AG04450 (cell line): ENCODE measurements at places on chromosomes 16 and 17.

- no peak for DNase-seq
These were observed 15.7 kb downstream of the IL34 start for GRCh38 chr16:70661918-70662641.

DNA sequence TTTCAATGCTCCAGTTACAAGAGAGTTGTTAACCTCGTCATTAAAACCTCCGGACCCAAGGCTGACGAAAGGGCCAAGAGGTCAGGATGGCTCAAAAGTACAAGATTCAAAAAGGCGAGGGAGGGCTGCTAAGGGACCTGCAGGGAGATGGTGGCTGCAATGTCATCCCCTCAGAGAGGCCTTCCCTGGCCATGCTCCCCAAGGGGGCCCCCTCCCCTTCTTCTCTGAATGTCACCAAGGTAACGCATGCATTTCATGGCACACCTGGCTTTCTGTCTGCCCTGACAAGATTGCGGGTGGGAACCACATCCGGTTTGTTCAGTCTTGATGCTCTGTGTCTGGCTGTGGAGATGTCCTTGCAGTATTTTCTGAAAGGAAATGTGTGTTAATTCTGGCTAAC, 89.9 kb downstream of the C16orf78 start:
- DNase-seq: no peak

- DNase-seq: no peak
These were observed 23.1 kb downstream of the LITAFD start for GRCh38 chr16:8905168-8905762.

- DNase-seq: no peak
These were observed 1.0 kb downstream of the SLC47A1 start for GRCh38 chr17:19534562-19535149.

GRCh38 chr16:1126044-1126443, 26.9 kb upstream of the CACNA1H start:
- no peak for DNase-seq

DNA sequence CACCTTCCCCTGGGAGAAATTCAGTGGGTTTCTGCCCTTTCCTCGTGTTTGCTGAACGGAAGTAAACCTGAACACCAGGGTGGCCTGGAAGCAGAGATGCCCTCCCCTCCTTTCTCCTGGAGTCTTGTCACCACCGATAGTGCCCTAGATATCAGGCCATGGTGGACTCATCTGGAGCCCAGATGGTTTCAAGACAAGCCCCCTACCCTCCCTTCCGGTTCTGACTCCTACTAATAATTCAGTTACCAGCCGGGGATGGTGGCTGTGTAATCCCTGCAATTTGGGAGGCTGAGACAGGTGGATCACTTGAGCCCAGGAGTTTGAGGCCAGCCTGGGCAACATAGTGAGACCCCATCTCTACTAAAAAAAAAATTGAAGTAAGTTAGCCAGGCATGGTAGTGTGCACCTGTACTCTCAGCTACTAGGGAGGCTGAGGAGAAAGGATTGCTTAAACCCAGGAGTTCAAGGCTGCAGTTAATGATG, 2.4 kb downstream of the ZNF469 start:
- DNase-seq: no peak

DNA sequence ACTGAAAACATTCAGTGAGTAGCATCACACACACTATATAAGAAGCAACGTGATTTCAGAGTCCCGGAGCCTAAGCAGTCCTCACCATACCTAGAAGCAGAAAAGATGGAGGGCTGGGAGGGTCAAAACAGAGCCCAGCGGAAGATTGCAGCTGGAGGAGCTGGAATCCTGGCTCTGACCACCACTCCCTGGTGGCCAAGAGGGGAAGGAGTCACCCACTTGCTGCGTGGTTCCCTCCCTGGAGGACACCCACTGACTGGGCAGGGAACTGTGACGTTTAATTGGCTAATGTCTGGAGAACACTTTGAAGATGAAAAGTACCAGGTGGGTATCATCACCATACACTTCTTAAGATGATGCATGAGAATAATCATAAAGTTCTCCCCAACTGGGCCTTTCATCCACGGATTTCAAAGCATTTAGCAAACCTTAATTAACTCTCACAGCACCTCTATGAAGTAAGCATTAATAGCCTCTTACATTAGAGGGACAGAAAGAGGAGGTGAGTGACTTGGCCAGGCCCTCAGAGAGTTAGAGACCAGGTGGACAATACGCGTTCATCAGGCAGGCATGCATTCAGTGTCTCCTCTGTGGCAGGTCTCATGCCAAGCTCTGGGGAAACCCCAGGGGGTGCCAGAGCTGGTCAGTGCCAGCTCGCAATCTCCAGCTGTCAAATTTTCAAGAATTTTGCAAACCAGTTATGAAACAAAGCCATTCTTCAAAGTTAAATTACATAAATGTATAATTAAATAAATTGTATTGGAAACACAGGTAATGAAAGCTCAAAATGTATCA, 137.9 kb downstream of the AXIN2 start:
- DNase-seq: no peak

DNA sequence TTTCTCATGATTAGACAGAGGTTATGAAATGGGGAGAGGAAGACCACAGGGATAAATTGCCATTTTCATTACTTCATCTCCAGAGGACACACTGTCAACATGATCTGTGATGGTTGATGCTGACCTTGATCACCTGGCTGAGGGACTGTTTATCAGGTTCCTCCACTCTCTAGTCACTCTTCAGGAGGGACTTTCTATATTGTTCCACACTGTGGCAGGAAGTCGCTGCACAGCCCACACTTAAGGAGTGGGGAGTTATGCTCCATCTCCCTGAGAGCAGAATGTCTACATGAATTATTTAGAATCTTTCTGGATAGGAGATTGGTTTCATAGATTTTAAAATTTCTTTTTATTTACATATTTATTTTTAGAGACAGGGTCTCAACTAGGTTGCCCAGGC, 46.7 kb downstream of the CYB5B start:
- no peak for DNase-seq

- no peak for DNase-seq
These were observed 14.1 kb downstream of the TTYH2 start for GRCh38 chr17:74227271-74228080.

- no peak for DNase-seq
These were observed 800 bp downstream of the PLEKHH3 start for GRCh38 chr17:42675965-42676423.

DNA sequence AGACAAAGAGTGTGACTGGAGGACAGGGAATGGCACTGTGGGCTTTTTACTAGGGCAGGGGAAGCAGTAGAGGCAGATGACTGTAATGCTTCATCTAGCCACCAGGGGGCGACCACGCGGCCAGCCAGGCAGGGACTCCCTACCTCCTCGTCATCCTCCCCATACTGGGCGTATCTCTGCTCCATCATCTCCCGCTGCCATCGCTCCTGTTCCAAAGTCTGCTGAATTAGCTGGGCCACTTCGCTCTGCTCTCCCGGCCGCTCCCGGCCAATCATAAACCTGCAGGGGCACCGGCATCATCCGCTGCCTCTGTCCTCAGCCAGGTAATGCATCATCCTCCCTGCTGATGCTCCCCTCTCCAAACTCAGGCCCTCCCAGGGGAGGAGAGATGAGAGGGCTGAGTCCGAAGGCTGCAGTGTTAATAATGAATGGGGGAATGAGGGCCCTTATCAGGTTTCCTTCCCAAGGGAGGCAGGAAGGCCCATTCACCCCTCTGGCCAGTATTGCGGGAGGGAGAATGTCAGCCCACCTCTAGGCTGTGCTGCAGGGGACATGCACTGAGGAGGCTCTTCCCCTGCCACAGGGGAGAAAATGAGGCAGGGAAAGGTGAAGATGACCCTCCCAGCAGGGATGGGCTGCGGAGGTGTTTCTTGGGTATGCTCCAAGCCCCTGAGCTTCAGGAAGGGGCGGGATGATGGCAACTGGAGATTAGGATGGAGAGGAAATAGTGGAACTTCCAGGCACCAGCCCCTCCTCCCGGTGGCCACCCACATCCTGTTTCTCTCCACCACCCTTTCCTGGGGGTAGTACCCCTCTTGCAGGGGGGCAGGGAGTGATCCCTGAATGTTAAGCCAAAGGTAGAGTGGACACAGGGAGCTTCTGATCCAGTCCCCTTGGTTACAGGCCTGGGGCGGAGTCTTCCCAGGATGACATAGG, 10.3 kb upstream of the SAMD14 start:
- no peak for DNase-seq

- no peak for DNase-seq
These were observed 54.0 kb downstream of the AKAP1 start for GRCh38 chr17:57138956-57139576.

GRCh38 chr17:49414271-49414621, 436 bp downstream of the PHB1 start:
- DNase-seq: no peak

- no peak for DNase-seq
These were observed 20.9 kb upstream of the PYY start for GRCh38 chr17:43974382-43975266.

DNA sequence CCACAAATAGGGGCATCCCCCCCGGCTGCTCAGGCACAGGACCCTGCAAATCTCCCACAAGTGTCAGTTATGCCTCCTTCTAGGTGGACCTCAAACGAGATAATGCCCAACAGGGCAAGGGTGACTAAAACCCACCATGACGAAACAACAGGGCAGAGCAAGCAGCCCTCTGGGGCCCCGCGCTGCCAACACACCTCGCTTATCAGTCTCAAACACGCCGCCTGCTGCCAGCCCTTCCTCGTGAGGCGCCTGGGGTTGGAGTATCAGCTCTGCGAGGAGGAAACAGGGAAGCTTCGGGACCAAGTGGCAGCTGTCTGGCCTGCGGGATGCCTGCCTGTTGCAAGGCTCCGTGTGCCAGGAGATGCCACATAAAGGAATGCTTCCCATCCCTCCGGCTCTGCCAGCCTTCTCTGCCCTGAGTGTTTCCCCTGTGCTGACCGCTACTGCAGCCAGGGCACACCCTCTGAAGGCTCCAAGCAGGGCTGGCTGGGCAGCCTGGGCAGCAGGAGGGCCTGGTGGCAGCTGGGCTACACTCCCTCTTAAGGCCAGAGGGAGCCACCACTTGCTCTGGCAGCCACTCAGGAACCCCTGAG, 2.5 kb downstream of the SMIM5 start:
- no peak for DNase-seq

DNA sequence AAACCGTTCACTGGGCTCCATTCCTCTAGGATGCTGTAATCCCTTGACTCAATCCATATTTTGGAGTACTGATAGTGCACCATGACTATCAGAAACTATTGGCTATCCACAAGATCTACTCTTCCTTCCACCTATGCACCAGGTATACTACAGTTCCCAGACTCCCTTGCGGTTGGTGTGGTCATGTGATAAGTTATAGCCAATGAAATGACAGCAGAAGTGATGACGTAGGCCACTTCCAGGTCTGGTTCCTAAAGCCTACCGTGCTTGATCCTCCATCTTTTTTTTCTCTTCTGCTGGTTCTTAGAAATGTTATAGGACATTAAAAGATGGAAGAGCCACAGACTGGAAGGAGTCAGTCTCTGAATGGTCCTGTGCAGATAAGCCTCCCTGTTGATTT, 278.8 kb upstream of the C16orf82 start:
- DNase-seq: no peak
